NCI-H1436 (cell line): ENCODE measurements at places on chromosomes 5 and 9.

DNA sequence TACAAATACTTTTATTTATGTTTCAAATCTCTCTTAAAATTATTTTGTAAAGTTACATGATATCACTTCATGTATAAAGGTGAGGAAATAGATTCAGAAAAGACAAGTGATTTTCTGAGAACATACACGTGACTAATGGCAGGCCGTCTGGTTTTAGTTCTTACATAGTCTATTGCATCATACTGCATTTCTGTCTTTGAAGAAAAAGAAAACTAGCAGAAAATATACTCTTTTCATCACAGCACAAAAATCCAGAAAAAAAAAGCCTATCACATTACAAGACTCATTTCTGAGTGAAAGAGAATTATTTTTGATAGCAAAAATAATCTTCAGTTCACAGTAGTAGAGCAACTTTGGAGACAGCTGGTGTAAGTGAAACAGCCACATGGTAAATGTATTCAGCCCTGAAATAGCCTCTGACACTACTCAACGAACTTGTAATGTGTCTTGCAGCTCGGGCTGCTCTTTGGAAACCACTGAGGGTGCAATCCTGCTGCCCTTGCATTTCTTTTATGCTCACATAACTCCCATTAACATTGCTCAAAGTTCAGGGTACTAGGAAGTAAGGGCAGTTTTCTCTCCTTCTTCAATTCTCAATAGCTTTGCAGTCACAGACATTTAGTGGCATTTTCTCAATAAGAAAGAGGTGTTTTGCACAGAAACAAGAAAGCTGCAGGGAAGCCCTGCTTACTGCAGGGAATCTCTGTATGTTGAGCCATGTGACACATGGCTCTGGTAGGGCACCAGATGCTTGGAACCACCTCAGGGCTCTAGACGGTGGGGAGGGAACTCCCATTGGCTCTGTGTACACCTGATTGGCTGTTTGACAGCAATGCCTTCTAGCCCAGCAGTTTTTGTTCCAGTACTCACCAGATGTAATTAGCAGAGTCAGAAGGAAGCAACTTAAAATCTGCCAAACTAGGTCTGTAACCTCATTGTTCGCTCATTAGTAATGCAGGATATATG, 845.3 kb upstream of the PTPRD start:
- DNase-seq, result peak; percentile 27

DNA sequence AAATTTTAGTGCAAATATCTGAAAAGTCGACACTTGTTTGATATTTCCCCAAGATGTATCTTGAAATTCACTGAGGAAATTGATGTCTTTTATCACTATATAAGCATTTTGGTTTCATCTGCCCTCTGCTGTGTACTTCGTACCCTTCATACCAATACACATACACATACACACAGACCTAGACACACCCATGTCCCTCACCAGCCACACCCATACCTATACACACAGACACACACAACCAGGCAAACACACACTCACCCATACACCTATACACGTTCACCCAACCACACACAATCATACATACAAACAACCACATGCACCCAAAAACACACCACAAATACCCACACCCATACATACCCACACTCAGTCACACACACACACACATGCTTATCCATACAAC, 367.8 kb downstream of the HINT1 start:
- no peak for DNase-seq

- no peak for DNase-seq
Observed at GRCh38 chr5:38548064-38548759, 8.2 kb downstream of the LIFR start.

GRCh38 chr9:113388833-113389232, 12.0 kb upstream of the HDHD3 start:
- DNase-seq, result no peak

- no peak for DNase-seq
Observed at GRCh38 chr9:126435105-126435504, 108.5 kb downstream of the MVB12B start.

DNA sequence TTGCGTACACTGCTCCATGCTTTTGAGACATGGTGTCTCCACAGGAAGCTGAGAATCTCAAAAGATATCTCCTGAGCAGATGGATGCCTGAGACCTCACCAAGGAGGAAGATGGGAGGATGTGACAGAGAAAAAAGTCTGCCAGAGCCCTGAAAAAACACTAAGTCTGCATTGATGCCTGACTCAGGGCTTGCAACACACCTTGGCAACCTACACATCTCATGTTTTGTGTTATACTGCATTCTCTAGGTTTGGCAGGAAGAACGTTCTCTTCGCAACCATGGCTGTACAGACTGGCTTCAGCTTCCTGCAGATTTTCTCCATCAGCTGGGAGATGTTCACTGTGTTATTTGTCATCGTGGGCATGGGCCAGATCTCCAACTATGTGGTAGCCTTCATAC, 19.2 kb downstream of the SLC22A4 start:
- no peak for DNase-seq

DNA sequence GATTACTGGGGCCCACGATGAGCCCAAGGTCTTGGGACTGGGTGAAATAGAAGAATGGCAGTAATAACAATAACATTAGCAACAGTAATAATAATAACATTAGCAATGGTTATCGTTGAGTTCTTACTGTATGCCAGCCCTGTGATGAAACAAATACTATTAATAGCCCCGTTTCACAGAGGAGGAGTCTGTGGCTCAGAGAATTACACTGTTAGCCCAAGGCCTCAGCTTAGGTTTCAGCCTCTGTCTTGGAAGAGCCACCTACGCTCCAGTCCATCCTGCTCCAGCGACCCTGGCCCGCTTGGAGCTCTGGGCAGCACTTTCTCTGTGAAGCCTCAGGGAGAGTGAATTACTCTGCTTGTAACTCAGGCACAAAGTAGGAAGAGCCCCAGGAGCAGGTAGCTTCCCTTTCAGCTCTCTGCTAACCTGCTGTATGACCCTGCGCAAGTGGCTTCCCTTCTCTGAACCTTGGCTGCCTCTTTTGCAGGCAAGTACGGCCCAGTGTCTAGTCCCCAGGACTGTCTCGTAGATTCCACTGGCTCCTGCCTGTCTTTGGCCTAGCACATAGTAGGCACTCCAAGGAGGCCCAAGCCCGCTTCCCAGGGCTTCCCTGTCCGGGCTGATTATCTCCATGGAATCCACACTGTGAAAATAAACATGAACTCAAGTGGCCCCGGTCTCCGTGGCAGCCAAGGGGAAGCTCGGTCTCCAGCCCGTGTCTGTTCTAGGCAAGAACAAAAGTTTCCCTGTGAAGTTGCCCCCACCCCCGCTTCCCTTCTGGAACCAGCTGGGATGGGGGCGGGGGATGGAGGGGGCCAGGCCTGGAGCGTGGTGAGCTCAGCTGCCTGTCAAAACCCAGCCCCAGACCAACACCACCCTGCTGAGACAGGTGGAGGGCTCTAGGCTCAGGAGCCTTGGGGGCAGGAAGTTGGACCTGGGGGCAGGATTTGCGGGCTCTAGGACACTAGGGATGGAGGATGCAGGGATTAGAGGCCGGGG, 26.2 kb upstream of the LMX1B start:
- no peak for DNase-seq

GRCh38 chr5:169740435-169740834, 103.4 kb downstream of the DOCK2 start:
- DNase-seq, result no peak

DNA sequence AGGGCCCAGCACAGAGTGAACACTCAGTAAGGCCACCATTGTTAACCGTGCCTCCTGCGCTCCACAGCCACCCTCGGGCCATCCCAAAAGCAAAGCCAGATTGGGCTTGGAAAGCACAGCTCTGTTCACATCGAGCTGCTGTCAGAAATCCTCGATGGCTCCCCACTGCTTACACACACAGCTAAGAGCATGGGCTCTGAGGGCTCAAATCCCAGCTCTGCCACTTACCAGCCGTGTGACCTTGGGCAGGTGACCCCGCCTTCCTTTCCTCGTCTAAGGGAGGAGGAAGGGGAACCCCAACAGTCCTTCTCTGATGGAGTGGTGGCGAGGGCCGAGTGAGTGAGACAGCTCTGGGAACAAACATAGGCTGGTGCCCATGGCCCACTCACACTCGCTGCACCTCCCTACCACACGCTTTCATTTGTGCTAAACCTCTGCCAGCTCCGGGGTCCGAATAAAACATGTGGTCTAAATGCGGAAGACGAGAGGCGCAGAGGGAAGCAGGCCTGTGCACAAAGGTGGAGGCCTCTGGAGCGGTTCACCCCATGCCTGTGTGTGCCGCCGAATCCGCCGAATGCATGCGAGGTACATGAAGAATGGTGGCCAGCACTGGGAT, 139.3 kb downstream of the PAX5 start:
- DNase-seq, result no peak

DNA sequence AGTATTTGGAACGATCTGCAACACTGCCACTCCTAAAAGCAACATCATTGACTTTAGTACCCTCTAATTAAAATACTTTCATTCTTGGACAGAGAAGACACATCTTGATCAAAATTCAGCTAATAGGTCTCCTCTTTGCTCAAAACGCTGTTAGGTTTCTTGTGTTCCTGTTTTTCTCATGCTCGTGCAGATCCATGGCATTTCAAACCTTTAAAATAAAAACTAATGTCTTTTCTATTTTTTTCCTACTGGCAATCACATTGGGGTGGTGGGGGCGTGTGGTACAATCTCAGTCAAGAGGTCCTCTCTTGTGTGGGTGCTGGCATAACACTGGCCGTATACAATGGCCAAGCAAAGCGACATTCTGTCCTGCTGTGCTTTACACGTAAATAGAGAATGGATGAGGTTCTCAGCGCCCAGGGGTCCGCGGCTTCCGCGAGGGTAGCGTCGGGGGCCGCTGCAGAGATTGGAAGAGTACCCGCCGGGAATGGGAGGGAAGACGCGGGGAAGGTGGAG, 315 bp upstream of the GPR150 start:
- no peak for DNase-seq

- DNase-seq, result no peak
Observed at GRCh38 chr5:180594311-180595045, 3.2 kb upstream of the SCGB3A1 start.

- no peak for DNase-seq
Observed at GRCh38 chr9:111917980-111918379, 21.4 kb downstream of the UGCG start.

- DNase-seq, result no peak
Observed at GRCh38 chr5:151855701-151856100, 69.0 kb downstream of the GLRA1 start.

GRCh38 chr9:22916148-22916547, 469.5 kb downstream of the DMRTA1 start:
- no peak for DNase-seq

- DNase-seq, result no peak
Observed at GRCh38 chr9:18665947-18666346, 192.0 kb downstream of the ADAMTSL1 start.

DNA sequence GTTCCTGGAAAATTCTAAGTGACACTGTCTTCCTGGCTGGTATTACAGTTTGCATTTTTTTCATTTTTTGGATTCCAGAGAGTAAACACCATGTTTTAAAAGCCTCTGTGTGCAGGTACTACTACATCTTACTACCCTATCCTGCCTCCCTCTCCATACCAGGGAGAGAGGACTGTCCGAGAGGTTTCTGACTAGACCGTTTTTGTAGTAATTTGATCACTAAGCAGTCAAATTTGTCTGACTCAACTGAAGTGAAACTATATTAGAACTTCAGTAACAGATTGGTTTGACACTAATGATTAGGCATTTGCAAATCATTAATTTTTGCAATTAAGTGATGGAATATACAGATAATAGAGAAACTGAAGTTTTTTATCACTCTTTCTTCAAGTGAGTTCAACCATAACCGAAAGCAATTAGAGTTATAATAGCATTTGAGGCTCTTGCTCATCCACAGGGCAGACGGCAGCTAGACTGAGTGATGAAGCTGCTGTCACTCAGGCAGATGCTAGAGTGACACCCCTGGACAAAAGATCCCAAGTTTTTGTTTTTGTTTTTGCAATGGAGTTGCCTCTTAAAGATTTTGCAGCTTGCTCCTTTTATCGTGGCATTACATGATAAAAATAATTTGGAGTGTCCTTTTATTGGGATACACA, 44.3 kb downstream of the SMARCA2 start:
- no peak for DNase-seq

GRCh38 chr5:96177303-96177869, 215.7 kb upstream of the ELL2 start:
- no peak for DNase-seq

- DNase-seq, result no peak
Observed at GRCh38 chr5:4881366-4882002, 258.6 kb upstream of the ADAMTS16 start.

GRCh38 chr5:87411973-87412629, 629 bp downstream of the CCNH start:
- DNase-seq, result no peak

DNA sequence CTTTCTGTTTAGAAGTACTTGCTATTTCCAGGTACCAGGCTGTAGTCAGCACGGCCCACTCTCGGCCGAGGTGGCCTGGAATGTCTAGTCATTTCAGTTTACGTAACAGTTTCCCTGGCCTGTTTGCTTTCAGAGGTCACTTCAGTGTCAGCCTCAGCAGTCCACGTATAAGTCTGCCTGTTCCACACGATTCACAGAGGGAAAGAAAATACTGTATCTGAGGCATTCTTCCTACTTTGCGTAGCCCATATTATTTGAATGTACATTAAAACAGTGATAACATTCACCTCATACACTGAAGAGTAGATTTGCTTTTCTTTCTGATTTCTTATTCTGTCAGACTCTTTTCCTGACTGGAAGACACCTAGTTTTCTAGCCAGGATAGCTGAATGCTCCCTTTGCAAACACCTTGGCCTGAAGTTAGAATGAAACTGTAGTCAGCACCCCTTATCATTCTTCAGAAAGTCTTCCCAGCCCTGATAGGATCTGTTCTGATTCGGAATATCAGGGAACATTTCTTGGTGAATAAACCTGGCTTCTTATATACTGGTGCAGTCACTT, 140.9 kb downstream of the AOPEP start:
- DNase-seq, result no peak

GRCh38 chr9:127053057-127053821, 69.2 kb downstream of the ANGPTL2 start:
- DNase-seq, result no peak

GRCh38 chr9:5941214-5941613, 50.5 kb downstream of the MLANA start:
- DNase-seq, result no peak
